NB4 (cell line): ENCODE measurements at places on chromosomes 13 and 19.

DNA sequence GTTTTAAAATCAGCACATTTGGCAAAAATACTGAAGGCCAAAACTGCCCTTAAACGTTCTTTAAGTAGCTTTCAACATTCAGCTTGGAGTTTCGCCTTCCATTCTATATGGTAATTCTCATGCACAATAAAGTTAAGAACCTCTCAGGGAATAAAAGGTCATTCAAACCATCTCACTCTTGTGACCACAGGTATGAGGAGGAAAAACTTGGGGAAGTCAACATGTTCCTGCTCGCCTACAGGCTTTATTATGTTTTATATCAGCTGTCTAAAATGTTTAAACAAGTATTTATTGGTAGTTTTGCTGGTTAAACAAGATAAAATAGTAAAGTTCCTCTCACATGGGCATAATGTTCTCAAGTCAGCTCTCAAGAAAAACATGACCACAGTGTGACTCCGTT is 19.9 kb upstream of the TM9SF2 start:
- no peak for DNase-seq

DNA sequence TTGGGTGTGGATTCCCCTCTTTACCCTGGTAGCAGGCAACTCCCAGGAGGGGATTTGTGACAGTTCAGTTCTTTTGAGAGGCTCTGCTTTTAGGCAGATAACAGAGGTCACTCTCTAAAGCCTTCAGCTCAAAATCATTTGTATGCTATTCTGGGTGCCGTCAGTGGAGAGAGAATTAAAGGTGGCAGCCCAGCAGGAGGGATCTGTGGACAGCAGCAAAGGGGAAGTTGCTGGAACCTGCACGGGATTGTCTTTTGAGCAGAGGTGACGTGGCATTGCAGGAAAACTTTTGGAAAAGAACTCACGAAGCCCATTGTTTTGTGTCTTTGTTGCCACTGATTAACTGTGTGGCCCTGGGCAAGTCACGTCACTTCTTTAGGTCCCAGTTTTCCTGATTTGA is 62.4 kb upstream of the C1QTNF9 start:
- peak; percentile 62 for DNase-seq

GRCh38 chr19:45771311-45771933 is 2.4 kb upstream of the SIX5 start:
- DNase-seq, result no peak

- peak; percentile 80 for DNase-seq
These were observed 6.3 kb upstream of the WTIP start for GRCh38 chr19:34475026-34475974.

DNA sequence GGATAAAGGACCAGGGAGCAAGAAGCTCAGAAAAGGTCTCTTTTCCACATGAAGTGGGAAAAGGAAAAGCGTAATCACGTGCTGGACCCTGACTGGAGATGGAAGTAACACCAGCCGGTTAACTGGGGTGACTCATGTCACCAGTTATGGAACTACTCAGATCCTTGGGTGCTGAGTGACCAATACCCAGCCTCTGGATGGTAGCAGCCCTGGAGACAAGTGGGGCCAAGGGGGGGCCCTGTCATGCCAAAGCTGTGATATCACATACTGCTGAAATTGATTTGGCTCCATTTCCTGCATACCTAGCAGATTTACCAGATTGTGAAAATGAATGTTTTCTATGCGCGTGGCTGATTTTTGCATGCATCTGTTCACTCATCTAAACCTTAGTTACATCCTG is 158.9 kb downstream of the ZIC5 start:
- no peak for DNase-seq

GRCh38 chr19:3263866-3264265 is 39.4 kb downstream of the CELF5 start:
- DNase-seq, result no peak

GRCh38 chr13:33052506-33053280 is 36.5 kb downstream of the KL start:
- DNase-seq, result no peak

DNA sequence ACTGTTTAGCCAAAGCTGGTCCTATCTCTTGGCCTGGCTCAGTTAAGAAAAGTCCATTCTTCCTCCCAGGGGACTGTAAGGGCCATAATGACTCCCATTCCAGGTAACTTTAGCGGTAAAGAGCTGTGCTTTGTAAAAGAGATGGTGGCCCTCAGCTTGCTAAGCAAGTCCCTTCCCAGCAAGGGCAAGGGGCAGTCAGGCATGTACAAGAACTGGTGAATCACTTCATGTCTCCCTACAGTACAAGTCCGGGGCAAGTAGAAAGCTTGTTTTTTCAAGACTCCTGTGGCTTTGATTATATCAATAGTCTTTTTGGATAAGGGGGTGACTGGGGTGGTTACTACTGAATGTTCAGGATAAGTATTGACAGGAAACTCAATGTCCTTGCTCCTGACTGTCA is 88.9 kb downstream of the SLC25A15 start:
- no peak for DNase-seq
